Kidney glomerular epithelial cell (primary cell): ENCODE measurements at places on chromosomes 4 and X.

GRCh38 chr4:56410247-56411062 is 23.2 kb upstream of the AASDH start:
- peak; percentile 99 for DNase-seq

- peak; percentile 67 for DNase-seq
Observed at GRCh38 chr4:78424461-78424860, 127.1 kb upstream of the ANXA3 start.

DNA sequence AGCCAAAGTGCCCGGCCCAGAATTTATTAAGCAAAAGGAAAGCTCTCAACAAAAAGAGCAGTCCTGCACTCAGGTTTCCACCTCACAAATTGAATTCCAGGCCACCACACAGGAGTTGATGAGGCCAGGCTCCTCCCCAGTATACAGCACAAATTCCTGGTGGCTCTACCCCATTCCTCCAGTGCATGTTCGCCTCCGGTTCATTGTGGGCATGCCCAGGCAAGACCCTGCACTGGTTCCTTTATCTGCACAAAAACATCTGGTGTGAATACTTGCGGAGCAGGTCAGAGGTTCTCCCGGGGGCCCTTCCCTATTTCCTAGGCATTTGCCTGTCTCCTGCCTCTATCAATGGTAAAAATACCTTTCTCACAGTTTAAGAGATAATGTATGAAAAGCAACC is 195.2 kb upstream of the ANXA10 start:
- DNase-seq: no peak

DNA sequence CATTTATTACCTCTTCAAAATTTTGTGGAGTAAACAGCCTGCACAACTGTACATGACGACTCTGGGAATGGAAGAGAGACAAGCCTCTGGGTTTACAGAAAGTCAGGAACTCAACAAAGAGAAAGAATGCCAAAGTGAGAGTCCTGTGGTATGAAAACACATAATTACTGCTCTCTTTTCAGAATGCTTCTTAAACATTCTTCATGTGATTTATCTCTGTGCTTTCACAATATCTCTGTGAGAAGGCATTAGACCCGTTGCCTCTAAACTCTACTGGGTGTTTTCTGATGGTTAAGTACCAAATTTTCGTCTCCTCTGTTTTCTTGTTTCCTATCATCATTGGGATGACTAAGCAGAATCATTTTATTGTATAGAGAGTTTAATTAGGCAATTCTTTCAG is 966.6 kb upstream of the SLIT2 start:
- DNase-seq: no peak

GRCh38 chrX:68424719-68425118 is 8.6 kb downstream of the OPHN1 start:
- DNase-seq: no peak

DNA sequence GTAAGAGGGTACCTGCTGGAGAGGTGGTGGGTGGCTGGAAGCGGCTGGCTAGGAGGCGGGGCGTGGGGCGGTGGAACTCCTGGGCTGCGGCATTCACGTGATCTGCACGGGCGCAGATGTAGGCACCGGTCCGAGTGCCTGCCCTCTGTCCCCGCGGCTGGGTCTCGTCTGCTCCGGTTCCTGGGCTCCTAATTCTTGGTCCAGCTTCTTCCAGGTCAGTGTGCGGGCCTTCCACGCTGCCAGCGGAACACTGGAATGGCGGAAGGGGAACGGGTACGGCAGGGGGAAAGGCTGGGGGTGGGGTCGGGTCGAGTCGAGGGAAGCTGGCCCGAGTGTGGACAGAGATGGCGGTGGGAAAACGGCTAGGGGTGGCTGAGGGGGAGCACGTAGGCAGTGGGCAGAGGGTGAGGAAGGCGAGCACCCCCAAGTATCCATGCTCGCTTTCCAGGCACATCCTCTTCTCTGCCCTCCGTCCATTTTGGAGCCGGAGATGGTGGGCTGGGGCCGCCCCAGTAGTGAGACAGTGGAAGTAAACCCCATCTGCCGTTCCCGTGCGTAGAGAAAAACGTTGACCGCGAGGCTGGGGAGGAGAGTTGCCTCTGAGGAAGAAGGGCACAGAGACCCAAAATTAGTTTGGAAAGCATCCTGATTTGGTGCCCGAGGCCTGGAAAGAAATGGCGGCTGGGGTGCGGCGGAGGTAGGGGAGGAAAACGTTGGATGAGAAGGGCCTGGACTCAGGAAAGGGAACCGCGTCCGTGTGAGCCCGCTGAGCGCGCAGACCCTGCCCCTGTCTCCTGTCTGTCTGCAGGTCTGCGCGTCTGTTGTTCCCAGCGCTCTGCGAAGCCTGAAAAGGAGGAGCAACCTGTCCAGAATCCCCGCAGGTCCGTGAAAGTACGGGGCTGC is at the start of gene TCEAL4:
Gene TCEAL4 (plus strand): TSS at position 105 of the 903 bp plus-strand sequence. CDS start 1,161 bp downstream, outside the sequence.
- no peak for DNase-seq

DNA sequence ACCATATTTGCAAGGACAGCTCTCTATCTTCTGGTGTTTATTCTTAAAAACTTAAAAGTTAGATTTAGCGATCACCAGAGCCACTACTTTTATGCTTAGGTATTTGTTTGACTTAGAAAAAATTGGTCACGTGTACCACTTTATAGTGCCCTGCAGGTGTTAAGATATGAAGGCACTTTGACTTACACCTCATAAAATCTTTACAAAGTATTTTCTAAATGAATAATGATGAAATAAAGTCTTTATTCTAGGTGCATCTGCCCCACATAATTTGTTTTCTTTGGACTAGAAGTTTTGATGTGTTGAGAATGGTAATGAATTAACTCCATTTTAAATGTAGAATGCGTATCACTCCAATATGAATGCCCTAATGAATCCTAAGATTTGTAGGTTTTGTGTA is 2.9 kb downstream of the FMR1 start:
- no peak for DNase-seq

- no peak for DNase-seq
Observed at GRCh38 chr4:68076194-68076593, 53.5 kb downstream of the TMPRSS11F start.

DNA sequence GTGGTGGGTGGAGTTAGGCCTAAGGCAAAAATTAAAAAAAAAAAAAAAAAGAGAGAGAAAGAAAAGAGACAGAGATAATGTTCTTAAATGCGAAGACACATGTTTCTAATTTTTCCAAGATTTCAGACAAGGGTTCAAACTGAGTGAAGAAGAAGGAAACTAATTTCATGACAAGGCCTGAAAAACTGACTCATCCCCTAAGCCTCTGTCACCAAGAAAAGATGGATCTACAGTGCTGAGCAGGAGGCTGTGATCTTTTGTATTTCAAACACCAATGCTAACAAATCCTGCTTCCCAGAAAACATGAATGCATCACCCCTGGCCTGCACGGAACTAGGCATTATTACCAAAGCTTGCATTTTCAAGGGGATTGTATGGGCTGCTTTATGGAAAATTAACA is 75.3 kb downstream of the PPARGC1A start:
- no peak for DNase-seq

DNA sequence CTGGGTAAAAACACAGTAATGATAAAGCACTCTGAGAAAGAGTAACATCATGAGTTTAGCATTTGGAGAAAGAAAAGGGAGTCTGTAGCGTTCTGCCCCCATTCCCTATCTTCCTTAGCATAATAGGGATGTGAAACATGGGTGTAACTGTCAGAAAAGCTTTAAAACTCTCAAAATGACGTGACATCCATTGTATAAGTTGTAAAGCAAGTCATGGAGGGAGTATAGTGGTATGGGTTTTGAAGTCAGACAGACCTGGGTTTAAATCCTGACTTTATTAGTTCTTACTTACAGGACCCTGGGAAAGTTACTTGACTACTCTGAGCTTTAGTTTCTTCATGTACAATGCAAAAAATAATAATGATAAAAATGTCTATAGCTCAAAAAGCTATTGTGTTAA is 17.1 kb downstream of the FBXO8 start:
- DNase-seq: no peak

GRCh38 chr4:106583567-106583966 is 215.0 kb upstream of the GIMD1 start:
- peak; percentile 97 for DNase-seq

DNA sequence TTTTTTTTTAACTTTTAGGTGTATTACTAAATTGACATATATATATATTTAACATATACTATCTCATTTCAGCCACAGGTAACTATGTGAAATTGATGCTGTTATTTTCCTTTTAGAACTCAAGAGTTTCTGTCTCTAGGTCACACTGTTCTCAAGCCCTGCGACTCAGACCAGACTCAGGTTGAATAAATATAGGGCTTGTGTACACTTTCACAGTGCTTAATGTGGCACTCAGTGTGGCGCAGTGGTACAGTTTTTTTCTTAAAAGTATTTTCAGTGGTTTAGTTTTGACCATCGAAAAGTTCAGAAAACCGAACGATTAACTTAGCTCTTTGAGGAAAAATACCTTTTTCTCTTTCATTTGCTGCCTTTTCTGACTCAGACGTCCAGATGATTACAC is 24.7 kb downstream of the PACRGL start:
- DNase-seq: no peak

- no peak for DNase-seq
Observed at GRCh38 chr4:2304877-2305561, 43.1 kb upstream of the MXD4 start.

GRCh38 chrX:120485315-120485637 is 16.2 kb upstream of the LAMP2 start:
- no peak for DNase-seq

DNA sequence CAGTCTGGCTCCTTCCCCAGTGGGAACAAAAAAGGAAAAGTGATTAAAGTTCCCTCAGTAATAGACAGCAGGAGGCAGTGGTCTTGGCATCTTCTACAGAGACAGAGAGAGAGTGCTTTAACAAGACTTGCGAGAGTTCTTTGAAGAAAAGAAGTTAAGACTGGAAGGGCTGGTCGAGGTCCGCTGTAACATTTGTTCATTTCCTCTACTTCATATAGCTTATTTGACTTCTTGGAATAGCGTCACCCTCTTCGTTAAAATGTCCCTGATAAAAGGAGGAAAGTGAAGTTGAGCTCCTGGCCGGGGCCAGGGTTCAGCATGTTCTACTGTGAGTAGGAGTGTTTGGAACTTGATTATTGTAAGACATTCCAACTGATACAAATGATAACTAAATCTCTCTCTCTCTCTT is 179.8 kb downstream of the SLIT2 start:
- no peak for DNase-seq

DNA sequence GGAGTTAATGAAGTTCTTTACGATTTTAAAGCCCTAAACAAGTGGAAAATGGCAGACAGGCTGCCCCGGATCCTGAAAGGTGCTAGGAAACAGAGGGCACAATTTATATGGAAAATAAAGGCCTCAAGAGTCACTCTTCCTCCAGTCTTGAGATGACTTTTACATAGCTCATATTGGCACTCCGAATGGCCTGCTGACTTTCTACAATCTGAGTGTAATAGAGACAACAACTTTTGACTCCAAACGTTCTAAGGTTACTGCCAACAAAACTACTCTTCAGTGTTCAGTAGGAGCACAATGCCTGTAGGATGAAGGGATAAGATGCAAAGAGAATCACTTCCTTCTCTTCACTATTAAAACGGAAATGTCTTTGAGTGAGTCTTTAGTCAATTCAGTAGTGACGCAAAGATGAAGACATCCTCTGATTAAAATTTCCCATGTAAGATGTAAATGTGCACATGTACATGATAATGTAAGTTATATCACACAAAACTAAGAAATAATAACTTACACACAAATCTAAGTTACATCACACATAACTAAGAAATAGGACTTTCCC is 40.5 kb downstream of the VEGFC start:
- DNase-seq: no peak

GRCh38 chr4:98110929-98111328 is 32.3 kb downstream of the STPG2 start:
- no peak for DNase-seq

DNA sequence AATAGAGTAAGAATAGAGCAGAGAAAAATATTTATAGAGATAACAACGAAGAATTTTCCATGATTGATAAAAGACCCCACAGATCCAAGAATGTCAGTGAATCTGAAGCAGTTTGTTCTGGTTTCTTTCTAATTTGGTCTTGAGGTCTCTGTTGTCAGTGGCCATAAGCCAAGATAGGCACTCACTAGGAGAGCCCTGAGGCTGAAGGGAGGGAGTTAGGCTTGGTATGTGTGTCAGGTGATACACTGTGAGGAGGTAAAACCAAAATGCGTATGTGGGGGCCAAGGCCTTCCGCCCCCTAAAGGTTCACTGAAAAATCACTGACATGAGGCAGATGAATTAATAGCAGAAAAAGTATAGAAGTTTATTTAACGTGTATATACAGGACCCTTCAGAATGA is 382.3 kb upstream of the HTR2C start:
- no peak for DNase-seq

GRCh38 chr4:38230121-38230801 is 270.1 kb downstream of the PTTG2 start:
- DNase-seq: no peak

GRCh38 chrX:2427737-2428136 is 73.0 kb downstream of the DHRSX start:
- DNase-seq: no peak

- DNase-seq: no peak
Observed at GRCh38 chrX:7390441-7390840, 242.5 kb upstream of the PUDP start.

DNA sequence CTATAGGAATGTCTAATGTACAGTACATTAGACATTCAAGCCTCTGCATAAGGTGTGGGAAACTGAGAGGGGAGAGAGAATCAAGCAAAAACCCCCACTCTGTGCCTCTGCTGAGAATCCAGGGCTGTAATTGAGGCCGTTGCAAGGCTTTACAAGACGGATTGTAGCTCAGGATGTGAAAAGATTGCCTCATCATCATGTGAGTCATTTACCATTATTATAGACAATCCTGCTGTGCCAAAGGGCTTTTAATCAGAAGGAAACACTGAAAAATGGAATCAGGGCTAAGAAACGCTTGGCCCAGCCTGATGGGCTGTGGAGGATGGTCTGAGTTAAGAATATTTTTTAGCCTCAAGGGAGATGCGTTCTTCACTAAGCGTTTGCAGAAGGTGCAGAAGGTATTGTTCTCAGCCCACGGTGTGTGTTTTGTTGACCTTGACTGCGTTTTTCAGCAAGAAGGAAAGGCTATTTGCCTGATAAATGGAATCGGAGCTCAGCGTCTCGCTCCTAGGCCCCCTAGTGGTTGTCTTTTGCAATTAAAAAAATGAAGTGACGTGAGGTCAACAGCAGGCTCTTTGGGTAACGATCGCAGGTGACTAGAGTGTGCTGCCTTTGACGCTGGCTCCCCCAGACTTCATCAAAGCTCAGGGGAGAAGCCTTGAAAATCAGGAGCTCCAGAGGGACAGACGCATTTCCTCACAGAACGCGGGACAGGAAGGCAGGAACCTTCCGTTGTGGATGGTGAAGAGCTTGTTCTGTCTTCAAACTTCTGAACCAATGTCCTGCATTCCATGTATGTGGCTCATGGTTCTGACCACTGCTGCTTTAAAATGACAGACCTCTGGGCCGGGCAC is 18.1 kb upstream of the CHRNA9 start:
- DNase-seq: no peak

- peak; percentile 26 for DNase-seq
Observed at GRCh38 chrX:150489359-150490015, 78.9 kb upstream of the MTM1 start.
